ENCODE measurements at places on chromosomes 6 and 20.

DNA sequence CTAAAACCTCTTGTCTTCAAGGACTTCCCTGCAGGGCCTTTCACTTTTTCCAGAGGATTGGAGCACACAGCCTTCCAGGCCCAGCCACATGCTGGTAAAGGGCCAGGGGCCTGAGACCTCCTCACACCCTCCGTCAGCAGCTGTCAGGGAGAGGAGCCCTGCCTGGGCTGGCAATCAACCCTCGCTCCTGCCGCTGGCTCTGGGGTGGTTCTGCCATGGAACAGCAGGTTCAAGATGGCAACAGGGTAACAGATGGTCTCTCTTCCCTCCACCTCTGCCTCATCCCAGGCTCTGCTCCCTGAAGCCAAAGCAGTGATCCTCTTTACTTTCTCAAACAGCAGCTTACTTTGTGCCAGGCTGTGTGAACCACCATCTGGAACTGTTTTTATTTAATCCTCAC, 23.8 kb downstream of the PCNA start:
- no peak for DNase-seq

DNA sequence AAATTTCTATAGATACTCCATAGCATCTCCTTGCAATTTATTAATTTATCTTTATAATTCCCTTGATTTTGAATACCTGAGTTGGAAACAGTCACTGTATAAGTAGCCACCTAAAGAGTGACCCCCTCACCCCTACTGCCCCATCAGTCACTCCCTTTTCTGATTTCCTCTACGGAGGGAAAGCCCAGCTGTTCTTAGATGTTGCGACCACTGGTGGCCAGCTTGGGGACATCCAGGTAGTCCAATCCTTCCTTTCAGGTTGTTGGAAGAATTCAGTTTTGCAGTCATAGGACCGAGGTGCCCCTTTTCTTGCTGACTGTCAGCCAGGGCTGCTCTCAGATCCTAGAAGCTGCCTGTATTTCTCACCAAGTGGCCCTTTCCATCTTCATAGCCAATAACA, 87.8 kb downstream of the BMP6 start:
- DNase-seq: no peak

DNA sequence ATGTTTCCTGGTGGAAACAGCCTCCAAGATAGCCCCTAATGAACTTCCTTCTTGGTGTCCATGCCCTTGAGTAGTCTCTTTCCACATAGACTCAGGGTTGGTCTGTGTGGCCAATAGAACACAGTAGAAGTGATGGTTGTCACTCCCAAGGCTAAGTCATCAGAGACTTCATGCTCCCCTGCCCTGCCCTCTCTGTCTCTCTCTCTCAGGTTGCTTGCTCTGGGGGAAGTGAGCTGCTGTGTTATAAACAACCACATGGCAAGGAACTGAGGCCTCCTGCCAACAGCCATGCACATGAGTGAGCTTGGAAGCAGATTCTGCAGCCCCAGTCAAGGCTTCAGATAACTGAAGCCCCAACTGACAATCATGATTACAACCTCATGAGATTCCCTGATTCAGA, 85.3 kb upstream of the SLC22A16 start:
- no peak for DNase-seq

DNA sequence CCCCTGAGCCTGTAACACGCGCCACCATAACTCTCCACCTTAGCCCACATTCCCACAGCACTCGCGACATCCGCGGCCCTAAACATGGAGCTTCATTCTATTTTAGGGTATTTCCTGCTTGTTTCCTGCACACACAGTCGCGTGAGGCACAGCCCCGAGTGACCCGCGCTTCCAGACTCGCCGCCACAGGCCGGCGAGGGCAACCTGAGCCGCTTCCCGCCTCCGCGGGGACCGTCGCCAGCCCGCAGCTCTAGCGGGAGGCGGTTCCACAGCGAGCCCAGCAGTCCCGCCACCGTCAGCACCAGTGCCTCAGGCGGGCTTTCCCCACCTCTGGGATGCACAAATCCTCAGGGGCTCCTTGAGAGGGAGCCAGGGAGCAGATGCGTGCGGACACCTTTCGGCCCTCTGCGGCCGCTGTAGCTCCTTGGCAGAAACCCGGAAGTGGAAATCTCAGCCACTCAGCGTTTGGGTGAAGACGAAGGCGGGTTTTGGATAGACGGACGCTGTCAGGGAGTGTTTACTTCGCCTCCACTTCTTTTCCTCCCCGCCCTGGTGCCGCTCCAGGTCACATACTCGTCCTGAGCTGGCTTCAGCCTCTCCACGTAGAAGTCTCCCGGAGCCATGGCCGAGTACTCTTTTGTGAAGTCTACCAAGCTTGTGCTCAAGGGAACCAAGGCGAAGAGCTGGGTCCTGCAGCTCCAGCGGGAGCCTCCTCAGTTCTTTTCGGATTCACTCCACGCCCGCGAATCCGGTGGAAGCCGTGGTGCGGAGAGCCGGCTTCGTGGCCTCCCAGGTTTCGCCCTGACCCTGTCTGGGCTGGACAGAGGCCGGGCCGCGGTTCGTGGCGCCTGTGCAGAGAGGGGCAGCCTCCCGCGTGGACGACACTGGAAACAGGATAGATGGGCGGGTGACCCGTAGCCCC, 2177.4 kb upstream of the DEFB115 start:
- no peak for DNase-seq

GRCh38 chr20:41577129-41578009, 40.8 kb downstream of the CHD6 start:
- DNase-seq: no peak

DNA sequence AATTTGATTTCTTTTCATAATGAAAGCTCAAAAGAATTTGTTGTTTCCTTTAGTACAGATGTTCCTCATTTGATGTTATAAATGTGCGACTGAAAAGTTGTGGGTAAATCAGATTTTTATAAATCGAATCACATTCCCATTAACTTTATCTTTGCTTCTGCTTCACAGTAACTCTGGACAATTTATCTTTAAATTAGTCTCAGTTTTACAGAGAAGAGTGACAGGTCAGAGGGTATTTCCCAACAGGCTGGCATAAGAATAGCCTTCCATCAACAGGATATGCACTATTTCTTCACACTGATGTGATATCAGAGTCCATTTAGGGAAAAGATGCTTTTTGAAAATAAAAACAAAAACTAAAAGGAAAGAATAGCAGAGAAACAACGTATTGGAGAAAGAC, 286.9 kb downstream of the FRK start:
- DNase-seq: no peak

DNA sequence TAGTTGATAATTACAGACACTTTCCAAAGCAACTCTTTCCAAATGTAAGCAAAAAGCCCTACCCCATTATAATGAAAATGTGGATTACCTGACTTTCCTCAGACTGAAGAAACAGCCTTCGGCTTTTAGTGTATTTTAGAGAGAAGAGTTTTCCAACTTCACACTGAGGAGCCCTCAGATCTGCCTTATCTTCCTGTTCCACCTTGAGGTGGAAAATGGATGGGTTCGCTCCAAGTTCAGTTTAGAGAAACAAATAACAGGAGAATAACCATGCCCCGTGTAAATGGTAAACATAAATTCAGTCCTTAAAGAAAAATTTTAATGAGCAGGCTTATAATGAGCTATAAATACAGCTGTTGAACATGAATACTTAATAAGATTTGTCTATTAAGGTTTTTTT, 21.1 kb upstream of the MTHFD1L start:
- no peak for DNase-seq

GRCh38 chr6:156497618-156498017, 279.6 kb upstream of the ARID1B start:
- DNase-seq: no peak

GRCh38 chr20:57212534-57213276, 53.7 kb downstream of the BMP7 start:
- DNase-seq: no peak

- no peak for DNase-seq
Observed at GRCh38 chr6:132289756-132290155, 111.5 kb downstream of the MOXD1 start.

GRCh38 chr6:15464211-15464725, 198.6 kb downstream of the DTNBP1 start:
- DNase-seq: peak; percentile 57

DNA sequence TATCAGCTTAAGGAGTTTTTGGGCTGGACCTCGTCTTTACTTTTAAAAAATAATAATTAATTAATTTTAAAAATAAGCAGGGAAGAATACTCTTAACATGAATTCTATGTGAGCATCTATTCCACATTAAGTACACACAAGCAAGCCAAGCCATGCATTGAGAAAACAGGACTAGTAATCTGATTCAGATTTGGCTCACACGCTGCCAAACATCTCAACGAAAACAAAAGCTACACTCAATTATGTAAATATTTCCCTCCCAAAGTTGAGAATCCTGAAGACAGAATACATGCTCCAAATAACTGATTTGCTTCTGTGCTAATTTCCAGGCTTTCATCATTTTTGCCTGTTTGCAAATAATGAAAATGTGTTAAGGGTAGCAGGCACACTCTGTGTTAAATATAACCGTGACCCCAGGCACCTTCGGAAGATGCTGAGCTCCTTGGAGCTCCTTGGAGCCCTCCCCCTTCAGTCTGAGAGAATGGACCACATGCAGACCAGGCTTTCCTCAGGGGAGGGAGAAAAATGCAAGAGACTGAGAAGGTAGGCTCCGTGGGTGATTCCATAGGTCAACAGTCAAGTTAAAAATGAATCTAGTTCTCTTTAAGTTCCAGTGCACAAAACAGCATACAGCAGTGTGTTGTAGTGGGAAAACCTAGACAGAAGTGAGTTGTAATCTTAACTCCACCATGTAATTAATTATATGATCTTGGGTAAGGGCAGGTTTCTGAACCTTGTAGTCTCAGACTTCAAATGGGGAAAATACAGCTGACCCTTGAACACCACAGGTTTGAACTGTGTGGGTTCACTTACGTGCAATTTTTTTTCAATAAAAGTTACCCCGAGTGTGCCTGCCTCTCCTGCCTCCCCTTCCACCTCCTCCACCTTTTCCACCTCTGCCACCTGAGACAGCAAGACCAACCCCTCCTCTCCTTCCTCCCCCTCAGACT, 161.3 kb upstream of the RREB1 start:
- no peak for DNase-seq

DNA sequence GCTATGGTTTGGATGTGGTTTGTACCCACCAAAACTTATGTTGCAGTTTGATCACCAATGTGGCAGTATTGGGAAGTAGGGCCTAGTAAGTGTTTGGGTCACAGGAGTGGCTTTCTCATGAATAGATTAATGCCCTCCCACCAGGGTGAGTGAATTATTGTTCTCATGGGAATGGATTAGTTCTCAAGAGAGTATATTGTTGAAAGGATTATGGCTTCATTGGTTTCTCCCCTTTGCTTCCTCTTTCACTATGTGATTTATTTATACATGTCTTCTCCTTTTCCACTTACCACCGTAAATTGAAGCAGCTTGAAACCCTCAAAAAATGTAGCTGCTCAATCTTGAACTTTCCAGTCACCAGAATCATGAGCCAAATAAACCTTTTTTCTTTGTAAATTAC, 10.8 kb downstream of the UFL1 start:
- no peak for DNase-seq

GRCh38 chr6:44439270-44440045, 52.0 kb downstream of the CDC5L start:
- DNase-seq: no peak

- no peak for DNase-seq
Observed at GRCh38 chr6:125947615-125948014, 9.0 kb upstream of the HINT3 start.

DNA sequence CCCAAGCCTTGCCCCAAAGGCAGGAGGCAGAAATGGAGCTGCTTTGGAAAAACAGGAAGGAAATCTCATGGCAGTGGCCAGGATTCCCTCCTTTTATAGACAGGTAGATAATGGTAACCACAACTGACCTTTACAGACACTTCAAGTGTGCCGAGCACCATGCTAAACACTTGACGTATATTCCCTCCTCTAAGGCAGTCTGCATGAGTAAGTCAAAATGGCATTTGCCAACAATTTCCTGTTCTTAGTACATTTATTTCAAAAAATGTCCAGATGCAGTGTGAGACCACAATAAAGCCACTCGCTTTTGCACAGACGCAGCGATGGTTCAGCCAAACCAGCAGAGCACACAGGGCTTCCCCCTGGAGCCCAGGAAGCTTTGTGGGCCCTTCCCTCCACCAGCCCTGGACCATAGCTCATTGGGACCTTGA, 16.5 kb upstream of the GPR6 start:
- DNase-seq: no peak

GRCh38 chr6:26398555-26398954, 3.5 kb upstream of the BTN3A1 start:
- DNase-seq: no peak

DNA sequence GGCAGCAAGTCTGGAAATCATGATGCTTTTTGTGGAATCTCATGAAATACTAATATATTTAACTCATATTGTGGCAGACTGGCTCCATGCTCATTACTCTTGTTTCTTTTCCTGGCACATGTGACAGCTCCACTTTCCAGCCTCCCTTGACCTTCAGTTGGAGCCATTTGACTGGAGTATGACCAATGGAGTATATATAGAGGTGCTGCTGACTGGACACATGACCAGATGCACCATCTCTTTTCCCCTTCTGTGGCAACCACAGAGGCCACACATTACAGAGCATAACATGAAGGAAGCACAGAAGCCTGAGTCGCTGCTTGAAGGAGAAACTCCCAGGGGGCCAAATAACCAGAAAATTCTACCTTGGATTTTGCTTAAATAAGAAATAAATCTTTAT, 77.4 kb downstream of the MKKS start:
- no peak for DNase-seq

- DNase-seq: no peak
Observed at GRCh38 chr20:9122571-9122970, 53.7 kb downstream of the PLCB4 start.

GRCh38 chr6:160791981-160792418, 90.0 kb downstream of the PLG start:
- no peak for DNase-seq

- DNase-seq: peak; percentile 80
Observed at GRCh38 chr6:27894839-27895762, 17.1 kb downstream of the OR2B2 start.

- no peak for DNase-seq
Observed at GRCh38 chr20:44364780-44365179, 9.3 kb downstream of the HNF4A start.

GRCh38 chr20:41185013-41185757, 47.8 kb downstream of the PLCG1 start:
- DNase-seq: no peak

- no peak for DNase-seq
Observed at GRCh38 chr20:61434341-61434781, 182.3 kb downstream of the CDH4 start.
